Activated gamma-delta T cell (primary cell): ENCODE measurements at places on chromosomes 7 and 10.

DNA sequence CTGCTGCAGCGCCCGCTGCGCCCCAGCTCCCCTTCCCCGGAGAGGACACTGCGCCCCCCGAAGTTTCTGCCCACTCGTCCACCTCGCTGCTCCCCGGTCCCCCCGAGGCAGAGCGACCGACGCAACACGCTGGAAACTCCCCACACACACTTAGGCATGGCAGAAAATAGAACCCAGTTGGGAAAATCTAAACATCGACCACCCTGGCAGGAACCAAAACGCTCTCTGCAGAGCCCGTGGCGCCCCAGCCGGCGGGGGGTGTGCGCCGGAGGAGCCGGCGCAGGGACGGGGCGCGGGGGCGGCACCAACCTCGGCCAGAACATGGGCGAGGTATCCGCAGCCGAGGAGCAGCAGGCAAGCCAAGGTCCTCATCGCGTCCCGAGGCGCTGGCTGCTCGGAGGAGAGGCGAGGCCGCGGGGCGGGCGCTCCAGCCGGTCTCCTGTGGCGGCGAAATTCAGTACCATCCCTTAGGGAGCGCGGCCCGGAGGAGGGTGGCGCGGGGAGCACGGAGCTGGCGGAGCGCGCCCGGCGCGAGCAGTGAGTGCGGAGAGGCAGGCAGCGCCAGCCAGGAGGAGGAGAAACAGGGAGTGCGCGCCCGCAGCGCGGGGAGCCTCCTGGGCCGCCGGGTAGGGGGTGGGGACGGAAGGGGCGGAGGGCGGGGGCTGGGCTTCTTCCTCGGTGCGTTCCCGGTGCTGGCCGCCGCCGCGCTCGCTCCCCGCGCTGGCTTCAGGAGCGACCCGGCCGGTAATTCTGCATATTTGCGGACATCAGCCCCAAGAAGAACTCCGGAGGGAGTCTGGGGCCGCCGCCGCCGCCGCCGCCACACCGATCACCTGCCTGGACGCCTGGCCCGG is 789 bp downstream of the PDGFA start:
- DNase-seq = no peak

- no peak for DNase-seq
These were observed 17.4 kb upstream of the CYP3A7 start for GRCh38 chr7:99752356-99752755.

GRCh38 chr7:27150568-27151340 is 1.6 kb downstream of the HOXA3 start:
- DNase-seq = peak; percentile 45

DNA sequence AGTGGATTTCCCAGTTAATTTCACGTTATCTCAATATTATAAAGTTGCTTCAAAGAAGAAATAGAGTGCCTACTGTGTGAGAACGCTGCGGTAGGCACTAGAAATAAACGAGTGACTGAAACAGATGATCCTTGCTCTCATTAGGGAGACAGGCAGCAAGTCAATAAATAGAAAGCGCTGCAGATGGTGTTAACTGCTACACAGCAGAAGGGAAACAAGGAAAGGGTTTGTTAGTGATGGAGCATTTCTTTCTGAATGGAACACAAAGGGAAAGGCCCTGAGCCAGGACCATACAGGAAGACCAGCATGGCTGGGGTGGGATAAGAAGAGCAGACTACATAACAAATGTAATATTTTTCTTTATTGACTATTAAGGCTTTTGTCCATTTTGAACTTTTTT is 235.2 kb downstream of the MALRD1 start:
- no peak for DNase-seq

DNA sequence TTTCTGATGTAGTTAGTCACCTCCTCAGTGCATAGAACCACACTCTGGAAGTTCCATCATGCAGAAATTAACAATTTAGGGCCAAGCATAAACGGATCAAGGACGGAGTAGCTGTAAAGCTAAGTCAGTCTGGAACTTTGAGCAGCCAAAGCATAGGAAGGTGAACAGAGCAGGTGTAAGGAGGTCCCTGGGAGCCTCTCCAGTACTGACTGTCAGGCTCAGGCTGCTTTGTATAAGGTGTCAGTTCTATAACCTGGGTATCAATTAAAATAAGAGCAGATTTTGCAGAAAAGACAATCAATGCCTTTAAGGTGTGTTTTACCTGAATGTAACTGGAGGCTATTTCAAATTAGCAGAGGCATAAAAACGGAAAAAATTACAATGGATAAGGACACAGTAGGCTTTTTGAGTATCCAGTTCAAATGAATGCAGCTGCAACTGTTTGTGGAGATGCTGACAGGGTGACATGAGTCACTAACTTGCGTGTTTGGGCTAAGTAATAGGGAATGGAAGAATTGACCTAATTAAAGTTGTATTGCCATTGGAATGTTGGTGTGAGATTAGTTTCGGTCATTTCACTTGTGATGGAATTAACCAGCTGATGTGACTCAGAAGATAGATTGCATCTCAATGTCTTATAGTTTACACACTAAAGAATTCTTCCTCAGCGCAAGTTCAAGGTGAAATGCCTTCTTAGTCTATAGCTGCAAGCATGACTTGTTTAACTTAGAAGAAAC is 417.9 kb upstream of the CNTNAP2 start:
- DNase-seq = no peak

- no peak for DNase-seq
These were observed 54.5 kb downstream of the LRRC4 start for GRCh38 chr7:127976738-127977120.

DNA sequence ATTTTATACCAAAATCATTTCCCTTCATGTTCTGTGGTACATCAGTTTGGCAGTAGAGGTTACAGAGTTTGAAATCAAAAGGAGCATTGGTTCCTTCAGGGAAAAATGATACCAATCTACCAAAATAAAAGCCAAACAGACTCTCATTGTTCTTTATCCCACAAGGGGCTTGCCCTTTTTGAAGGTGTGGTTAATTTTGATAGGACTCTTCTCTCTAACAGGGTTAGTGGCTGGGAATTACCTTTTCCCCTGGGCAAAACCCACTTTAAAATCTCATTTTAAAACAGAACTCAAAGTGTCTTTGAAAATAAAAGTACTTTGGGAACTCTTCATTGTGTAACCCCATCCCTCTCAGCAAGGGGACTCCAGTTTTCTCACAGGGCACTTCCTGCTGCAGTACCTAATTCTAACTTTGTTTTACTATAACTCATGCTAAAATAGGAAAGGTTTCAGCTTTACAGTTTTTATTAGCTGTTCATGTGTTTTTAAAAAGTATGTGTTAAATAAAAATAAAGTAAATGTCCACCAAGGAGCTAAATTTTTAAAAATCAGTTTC is 30.6 kb downstream of the SMNDC1 start:
- DNase-seq = no peak

- DNase-seq = no peak
These were observed 41.4 kb downstream of the NEURL1 start for GRCh38 chr10:103534621-103535498.

GRCh38 chr7:47550788-47551470 is 31.0 kb downstream of the TNS3 start:
- no peak for DNase-seq

GRCh38 chr7:20199015-20199737 is 18.0 kb downstream of the MACC1 start:
- DNase-seq = no peak

GRCh38 chr7:18659746-18660145 is 164.2 kb downstream of the HDAC9 start:
- no peak for DNase-seq

DNA sequence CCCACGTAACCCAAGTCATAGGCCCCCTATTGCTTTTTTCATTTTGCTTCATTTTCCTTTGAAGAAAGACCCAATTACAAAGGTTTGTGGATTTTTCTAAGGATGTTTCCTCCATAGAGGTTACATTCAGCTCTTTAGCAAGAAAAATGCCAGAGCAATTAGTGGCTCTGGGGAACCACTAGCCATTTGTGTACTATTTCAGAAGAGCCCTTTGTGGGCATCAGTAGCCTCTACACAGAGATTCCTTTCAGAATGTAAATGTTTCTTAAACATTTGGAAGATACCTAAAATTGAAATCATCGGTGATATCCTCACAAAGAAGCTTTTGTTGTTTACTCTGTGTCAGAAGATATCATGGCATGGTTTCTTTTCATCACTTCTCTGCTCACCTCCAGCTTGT is 291.0 kb upstream of the KMT2E start:
- DNase-seq = no peak

- no peak for DNase-seq
These were observed 287.4 kb downstream of the CACNA2D1 start for GRCh38 chr7:82156168-82156567.

GRCh38 chr7:115462301-115463015 is 540.6 kb downstream of the MDFIC start:
- DNase-seq = no peak

DNA sequence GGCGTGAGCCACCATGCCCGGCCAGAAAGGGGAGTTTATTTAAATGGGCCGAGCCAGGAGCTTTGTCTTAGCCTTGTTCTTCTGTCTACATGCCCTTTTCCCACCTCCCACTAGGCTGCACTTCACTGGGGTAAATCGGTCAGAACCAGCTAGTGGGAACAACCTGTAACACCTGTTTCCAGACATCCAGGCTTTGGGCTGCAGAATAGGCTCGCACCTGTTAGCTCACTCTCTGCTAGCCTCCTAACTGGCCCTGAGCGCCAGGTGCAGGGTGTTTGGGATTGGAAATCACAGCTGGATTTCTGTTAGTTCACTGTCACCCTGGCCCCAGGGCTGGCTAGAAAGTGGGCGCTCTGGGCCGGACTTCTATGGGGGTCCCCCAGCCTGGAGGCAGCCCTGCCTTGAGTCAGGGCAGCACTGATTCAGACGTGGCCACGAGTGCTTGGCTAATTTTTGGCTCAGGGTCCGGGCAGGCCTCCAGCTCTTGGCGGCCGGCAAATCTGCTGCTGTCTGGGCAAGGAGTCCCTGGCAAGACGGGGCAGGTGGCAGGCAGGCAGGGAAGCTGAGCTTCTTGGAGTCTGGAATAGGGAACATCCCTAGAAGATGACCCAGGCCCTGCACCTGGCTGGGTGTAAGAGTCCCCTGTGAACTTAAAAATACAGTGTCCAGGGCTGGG is 48.6 kb downstream of the GTF2IRD1 start:
- DNase-seq = no peak

GRCh38 chr10:24694086-24694485 is 29.6 kb downstream of the ARHGAP21 start:
- DNase-seq = no peak

DNA sequence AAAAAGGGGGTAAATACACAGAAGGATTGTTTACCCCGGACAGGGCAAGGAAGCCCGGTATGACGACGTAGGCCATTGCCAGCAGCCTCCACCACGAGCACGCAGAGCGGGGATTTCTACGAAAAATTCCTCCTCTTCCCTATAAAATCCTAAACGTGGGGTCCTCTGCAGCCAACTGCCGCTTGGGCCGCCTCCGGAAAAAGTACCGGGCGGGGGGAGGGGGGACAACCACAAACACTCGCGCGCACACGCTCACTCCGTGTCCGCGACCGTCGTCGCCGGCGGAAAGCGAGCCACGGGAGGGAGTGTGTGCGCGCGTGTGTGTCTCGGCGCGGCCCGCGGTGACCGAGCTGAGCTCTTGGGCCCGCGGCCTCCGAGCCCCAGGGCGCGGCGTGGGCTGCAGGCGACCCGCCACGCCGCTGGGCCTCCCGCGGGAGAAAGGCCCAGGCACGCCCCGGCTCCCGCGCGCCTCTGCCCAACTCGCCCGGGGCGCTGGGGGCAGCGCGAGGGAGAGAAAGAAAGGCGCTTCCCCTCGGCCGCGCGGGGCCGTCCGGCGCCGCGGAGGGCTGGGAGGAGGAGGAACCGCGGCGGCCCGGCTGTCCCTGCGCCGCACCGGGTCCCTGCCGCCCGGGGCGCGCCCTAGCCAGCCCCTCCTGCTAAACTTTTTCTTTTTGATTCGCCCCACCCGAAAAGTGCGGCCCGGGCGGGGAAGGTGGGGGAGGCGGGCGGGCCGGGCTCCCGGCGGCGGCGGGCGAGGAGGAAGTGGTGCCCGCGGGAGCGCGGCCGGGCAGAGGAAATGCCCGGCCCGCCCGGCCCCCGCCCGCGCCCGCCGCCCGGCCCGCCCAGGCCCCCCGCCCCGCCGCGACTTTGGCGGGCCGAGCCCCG is 1.5 kb downstream of the CTBP2 start:
- peak; percentile 18 for DNase-seq

- DNase-seq = no peak
These were observed 9.3 kb downstream of the TMEM120A start for GRCh38 chr7:75985009-75985517.

DNA sequence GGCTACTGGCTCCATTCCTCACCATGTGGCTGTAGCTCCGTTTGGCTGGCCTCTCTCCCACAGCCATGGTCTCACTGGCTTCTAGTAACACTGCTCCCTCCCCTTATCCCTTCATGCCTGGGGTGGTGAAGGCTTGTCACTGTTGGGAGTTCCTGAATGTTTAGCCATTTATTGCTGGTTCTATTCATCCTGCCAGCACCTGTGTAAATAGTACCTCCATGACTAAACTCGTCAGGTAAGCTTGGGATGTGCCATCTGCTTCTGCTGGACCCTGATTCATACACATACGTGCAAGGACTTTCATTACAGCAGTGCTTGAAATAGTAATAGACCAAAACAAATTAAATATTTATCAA is 61.6 kb downstream of the CCDC71L start:
- no peak for DNase-seq

GRCh38 chr10:85224366-85224940 is 896.1 kb downstream of the CCSER2 start:
- no peak for DNase-seq

GRCh38 chr7:16590424-16590823 is 55.1 kb downstream of the ANKMY2 start:
- DNase-seq = no peak

GRCh38 chr7:147659036-147659995 is 931.2 kb upstream of the C7orf33 start:
- no peak for DNase-seq

DNA sequence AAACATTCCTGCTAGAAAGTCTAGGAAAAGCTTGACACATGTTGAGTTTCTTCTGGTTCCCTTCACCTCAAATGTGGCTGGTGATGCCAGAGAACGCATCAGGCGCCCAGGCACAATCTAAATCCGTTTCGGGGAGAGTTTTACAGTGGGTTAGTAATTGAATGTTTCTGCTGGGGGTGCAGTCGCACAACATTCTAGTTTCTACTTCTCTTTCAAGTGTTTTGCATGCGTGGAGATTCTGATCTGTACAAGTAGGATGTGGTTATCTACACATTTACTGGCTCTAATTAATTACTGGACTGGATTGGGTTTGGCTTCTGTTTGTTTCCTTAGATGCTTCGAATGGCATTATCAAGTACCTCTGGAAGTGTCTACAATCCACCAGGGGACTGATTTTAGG is 173.8 kb downstream of the TMEM26 start:
- no peak for DNase-seq

DNA sequence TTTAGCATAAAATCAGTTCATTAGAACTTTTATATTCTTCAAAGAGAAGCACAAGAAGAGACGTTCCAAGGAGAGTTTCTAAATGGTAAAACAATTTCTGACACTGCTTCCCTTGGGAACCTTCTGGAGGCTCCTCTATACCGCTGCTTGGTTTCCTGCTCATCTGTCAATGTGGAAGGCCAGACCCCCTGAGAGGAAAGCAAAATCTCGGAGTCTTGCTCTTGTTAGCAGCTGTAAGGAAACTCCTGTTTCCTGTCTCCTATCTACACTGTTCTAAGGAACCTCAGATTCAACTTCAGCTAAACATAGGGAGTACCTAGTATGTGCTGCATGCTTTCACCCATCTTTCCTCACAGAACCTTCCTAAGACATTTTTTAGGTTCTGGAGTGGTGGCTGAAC is 322.2 kb downstream of the BMPER start:
- no peak for DNase-seq
